Stimulated activated CD8-positive, alpha-beta memory T cell treated with anti-CD3 and anti-CD28 coated beads, Interleukin-15, amount 100 ng/mL, for 48 hours (primary cell): ENCODE measurements at places on chromosomes 4 and X.

GRCh38 chrX:29315931-29316330 lies 728.7 kb downstream of the IL1RAPL1 start:
- no peak for DNase-seq

DNA sequence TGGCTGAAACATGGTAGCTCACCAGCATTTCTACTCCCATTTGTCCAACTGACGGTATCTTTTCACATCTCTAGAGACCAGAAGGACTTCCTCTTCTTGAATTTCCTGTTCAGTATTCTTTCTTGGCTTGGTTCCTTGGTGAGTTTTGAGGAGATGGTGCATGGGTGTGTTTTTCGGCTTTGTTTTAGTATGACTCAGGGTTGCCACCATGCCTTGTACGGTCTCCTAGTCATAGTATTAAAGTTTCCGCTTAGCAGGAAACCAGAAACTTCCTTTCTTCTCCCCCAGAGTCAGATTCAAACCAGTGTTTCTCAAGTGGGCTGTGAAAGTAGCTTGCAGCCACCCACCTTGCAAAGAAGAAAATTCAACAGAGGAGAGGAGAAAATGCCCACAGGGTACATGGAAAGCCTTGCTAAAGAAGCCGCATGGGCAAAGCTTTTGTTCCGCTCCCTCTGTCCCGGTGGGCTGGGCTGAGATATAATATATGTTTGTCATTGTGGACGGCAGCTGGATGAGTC lies 5.7 kb downstream of the CD99 start:
- no peak for DNase-seq

- no peak for DNase-seq
Measured at GRCh38 chr4:163091685-163092034, 75.0 kb downstream of the NAF1 start.

DNA sequence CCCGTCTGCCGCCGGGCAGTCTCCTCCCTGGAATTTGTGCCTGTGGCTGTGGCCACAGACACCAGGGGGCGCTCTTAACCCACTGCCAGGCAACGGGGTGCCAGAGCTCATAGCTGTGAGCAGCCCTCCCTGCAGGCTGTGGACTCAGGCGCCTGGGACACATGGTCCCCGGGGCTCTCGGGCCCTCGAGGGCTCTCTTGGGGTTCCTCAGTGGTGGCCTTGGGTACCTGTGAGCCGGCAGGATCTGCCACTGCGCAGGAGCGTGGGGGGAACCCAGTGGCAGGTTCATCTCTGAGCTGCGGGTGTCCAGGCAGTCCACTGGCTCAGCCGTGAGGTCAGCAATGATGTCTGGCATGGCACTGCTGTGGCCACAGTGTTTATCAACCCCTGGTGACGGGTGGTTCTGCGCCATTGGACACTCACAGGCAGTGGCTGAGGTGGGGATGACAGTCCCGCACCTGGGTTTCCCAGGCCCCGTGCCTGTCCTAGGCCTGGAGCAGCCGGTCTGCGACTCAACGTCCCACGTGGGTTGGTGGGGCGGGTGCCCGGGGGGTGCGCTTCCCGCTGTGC lies 37.2 kb downstream of the PCGF3 start:
- DNase-seq = peak; percentile 56

- DNase-seq = no peak
Measured at GRCh38 chr4:145587088-145587754, 32.0 kb upstream of the MMAA start.

GRCh38 chr4:53321151-53321983 lies 44.5 kb downstream of the SCFD2 start:
- DNase-seq = no peak

GRCh38 chr4:110268790-110269189 lies 70.4 kb upstream of the ELOVL6 start:
- no peak for DNase-seq

GRCh38 chrX:82734140-82734539 lies 774.0 kb upstream of the POU3F4 start:
- DNase-seq = no peak
